ENCODE measurements at places on chromosomes 5 and 9. TPM values are rescaled to one million over a fixed set of nuclear protein-coding genes. Genes with fewer than 3 reads are reported as not detected.

Gene OR1Q1
- total RNA-seq = not detected

Gene SGCD
- total RNA-seq = under 0.01 TPM

Gene ROR2
- total RNA-seq = 21.6 TPM

Gene ZFP37
- total RNA-seq = 0.33 TPM

Data from placental epithelial cell (primary cell).